Hypothalamus (tissue), 51 donors: ENCODE measurements at places on chromosomes 5 and 9.

DNA sequence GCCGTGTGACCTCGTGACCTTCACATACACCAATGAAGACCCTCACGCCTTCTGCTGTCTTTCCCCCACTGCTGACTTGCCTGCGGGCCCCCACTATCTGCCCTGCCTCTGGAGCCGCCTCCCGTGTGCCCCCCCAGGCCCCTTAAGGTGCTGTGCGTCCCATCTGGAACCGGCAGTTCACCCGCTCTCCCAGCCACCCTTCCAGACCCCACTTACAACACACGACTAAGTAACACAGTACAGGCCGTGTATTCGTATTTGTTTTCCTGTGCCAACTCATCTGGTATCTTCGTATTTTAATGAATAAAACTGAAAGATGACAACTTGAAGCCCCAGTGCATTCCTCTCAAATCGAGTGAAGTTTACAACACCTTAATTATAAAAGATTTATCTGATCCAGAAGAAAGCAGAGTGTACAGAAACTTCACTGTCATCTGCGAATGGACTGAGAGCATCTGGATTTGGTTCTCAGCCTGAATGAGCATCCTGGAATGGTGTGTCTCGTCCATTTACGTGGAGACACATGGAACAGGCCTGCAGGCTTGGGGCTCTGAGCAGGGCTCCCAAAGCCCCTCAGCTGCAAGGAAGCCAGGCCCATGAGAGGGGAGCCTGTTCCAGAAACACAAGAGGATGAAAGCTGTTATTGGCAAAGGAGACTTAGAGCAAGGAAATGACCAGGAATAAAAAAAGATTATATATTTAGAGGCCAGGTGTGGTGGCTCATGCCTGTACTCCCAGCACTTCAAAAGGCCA lies 21.9 kb upstream of the TERT start:
- DNase-seq: no peak

DNA sequence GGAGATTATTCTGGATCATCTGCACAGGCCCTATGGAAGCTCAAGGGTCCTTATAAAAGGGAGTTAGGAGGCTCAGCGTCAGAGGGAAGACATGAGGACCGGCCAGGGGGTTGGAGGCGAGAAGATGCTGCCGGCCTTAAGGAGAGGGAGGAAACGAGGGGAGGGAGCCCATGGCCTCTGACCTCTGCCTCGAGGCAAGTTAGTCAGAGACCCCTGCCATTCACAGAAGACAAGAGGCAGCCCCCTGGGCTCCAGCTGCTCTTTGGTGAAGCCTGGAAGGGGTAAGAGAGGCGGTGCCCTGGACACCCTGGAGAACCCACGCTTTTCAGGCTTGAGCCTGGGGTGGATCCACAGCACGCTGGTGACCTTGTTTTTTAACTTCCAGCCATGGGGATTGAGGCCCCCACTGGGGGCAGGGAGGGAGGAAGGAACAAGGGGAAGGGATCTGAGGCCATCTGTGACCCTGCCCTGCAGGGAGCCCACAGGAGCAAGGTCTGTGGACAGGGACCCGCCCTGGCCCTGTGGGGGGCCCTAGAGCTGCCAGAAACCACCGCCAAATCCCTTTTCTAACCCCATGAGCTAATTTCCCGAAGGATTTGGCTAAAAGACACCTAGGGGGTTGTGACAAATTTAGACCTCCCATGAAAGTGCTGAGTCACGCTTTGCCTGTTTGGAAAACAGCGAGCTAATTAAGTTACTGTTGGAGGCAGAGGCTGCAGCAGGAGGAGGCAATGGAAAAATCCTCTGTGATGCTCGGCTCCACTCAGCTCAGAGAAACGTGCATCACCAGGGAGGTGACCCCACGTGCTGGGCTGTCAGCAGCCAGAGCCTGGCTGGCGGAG lies 49.7 kb downstream of the OLFM1 start:
- DNase-seq: peak; percentile 27

DNA sequence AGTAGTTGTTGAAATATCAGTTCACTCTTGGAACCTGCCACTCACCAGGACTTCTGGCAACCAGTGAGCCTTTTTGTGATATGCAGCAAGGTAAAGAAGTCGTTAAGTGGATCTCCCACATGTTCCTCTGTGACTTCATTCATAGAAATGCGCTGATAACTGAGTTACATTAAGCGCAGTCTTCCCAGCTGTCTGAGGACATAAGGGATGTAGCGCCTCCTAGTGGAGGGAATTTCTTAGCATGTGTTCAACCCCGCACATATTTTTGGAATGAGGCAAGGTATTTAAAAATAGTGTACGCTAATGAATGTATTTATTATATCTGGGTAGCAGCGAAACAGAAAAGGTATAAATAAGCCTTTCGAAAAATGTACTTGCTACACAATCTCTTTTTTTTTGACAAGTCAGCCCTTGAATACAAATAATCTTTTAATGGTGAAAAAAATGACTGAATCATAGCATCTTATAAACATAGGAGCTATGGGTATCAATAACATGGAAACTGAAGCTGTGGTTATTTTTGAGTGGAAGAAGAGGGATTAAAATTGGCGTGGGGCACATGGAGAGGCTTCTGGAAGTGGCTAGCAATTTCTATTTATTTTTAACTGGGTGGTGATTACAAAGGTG lies 38.0 kb downstream of the PALM2AKAP2 start:
- peak; percentile 61 for DNase-seq

DNA sequence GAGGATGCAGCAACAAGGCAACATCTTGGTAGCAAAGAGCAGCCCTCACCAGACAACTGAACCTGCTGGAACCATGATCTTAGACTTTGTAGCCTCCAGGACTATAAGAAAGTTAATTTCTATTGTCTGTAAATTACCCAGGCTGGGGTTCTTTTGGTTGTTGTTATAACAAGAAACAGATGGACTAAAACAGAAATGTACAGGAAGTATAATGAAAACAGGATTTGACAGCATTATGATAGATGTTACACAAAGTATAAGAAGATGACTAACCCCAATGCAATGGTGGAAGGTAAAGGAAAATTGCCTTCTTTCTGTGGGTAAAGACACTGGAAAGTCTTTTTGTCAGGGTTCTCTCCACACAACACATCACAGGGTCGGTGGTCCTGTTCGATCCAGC lies 204.2 kb downstream of the SGCD start:
- DNase-seq: no peak

DNA sequence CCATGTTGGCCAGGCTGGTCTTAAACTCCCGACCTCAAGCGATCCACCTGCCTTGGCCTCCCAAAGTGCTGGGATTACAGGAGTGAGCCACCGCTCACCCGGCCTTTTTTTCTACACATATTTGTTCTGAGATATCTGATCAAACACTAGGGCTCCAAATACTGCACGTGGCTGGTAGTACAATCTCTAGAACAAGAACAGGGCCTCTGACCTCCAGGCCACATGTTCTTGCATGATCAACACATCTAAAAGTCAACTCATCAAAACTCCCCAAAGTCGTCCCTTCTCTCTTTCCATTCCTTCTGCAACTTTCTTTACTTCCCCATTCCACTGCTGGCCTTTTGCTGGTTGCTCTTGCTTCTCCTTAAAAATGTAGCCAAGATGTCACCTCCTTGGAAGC lies 113.3 kb upstream of the LHFPL2 start:
- DNase-seq: no peak

GRCh38 chr5:138748630-138749081 lies 4.6 kb upstream of the CTNNA1 start:
- no peak for DNase-seq

GRCh38 chr9:85319936-85320656 lies 421.7 kb downstream of the AGTPBP1 start:
- DNase-seq: no peak

GRCh38 chr9:14907696-14908095 lies 2.5 kb downstream of the FREM1 start:
- DNase-seq: no peak

- DNase-seq: no peak
These were observed 49.7 kb downstream of the FER start for GRCh38 chr5:108797396-108797795.

DNA sequence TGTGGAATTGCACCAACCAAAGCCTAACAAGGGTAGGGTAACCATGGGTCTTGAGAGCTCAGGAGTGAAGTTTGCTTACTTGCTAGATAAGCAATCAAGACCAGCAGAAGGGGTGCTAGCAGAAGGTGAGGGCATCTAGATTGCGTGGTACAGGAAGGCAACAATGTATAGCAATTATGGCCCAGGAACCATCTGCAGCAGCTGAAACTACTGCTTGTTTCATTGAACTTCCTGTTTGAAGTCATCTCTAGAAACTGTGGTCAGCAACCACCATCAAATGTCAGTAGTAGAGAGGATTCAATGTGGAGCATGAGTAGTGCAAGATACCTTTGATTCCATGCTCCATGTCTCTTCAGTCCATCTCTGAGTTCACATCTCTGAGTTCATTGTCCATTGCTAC lies 462.1 kb upstream of the GRAMD2B start:
- no peak for DNase-seq

GRCh38 chr5:82793808-82794419 lies 283.3 kb downstream of the TMEM167A start:
- DNase-seq: no peak

GRCh38 chr5:31867219-31867618 lies 228.3 kb downstream of the PDZD2 start:
- DNase-seq: no peak

DNA sequence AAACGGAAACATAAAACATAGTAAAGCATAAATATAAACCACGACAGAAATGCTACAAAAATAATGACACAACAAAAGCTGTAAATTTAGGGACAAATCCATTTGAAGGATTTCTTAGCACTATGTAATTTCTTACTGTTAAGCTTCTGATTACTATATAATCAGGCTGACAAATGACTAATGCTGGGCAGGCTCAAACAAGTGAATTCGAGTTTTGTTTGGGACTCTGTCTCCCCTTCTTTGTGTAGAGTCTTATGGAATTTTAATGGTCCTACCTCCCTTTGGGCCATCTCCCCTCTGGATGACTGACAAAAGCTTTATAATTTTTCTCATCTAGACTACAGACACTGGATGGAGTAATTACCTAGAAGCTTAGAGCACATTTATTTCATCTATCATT lies 24.6 kb upstream of the KIF2A start:
- no peak for DNase-seq

DNA sequence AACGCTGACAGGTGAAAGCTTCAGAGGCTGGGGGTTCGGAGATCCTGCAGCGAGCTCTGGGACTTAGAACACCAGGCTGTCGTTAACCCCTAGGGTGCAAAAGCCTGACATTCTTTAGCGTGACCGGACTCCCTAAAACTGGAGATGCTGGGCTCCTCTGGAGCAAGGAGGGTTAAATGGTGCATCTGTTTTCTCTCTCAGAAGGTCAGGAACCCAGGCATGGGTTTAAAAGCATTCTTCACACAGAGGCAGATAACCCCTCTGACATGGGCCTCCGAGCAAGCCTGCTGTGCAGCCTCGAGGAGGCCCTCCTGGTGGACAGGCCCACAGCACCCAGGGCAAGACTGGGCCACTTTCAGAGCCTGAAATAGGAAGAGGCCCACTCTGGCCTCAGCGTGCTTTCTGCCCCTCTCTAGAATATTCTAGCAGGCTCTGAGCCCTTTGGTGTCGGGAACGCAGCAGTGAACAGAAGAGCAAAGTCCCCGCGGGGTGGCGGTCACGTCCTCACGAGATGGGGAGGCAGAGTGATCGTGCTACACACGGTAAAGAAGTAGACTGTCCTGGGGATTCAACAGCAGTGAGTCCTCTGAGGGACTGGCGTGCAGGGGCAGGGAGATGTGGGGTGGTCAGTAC lies 124.8 kb downstream of the COL23A1 start:
- DNase-seq: no peak

- no peak for DNase-seq
These were observed 11.9 kb downstream of the VAV2 start for GRCh38 chr9:133979921-133980863.

DNA sequence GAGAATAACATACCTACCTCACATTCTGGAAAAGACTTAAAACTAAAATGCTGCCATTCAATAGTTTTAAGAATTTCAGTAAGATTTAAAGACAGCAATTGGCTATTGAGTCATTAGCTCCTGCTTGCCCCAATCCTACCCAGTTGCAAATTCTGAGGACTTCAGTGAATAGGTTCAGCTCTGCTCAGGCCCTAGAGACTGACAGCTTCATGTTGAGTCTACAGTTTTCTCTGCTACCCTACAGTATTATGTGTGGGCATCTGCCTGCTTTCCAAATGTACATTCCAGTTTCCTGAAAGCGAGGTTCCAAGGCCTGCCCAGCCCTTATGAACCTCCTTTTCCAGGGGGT lies 61.5 kb downstream of the ARSB start:
- no peak for DNase-seq

GRCh38 chr5:170631466-170632195 lies 127.8 kb downstream of the KCNIP1 start:
- DNase-seq: no peak

DNA sequence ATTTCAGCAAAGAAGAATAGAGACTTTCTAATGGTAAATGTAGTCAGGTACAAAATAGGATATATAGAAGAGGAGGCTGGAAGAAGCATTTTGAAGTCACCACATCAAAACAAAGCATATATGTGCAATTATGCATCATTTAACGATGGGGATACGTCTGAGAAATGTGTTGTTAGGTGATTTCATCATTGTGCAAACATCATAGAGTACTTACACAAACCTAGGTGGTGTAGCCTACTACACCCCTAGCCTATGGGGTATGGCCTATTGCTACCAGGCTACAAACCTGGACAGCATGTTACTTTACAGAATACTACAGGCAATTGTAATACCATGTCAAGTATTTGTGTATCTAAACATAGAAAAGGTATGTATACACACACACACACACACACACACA lies 28.4 kb downstream of the ELP1 start:
- no peak for DNase-seq

GRCh38 chr9:84381508-84381907 lies 41.0 kb upstream of the SLC28A3 start:
- no peak for DNase-seq

DNA sequence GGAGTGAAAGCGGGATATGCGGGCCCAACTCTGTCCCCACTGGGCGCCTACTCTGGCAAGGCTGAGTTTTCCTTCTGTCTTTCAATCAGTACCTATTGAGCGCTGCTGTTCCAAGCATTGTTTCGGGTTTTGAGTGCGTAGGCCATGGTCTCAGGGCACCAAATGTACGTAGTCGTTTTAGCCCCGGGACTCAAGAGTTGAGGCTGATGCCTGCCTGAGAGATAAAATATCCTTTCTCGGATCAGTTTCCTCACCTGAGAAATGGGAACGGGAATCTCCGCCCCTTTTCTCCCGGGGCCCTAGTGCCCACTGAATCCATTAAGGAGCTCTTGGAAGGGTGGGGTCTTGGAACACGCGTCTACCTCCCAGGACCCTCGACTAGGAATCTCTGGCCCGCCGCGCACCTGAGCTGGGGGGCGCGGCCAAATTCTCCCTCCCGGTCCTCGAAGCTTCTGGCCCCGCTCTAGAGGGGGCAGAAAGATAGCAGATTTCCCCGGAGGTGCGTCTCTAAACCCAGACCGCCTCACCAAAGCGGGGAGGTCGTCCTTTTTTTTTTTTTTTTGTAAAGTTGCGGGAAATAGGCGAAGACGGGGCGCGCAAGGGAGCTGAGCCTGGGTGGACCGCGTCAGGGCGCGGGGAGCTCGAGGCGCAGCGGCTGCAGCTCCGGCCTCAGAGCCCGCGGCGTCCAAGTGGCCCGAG lies 494 bp upstream of the CXXC5 start:
- no peak for DNase-seq

DNA sequence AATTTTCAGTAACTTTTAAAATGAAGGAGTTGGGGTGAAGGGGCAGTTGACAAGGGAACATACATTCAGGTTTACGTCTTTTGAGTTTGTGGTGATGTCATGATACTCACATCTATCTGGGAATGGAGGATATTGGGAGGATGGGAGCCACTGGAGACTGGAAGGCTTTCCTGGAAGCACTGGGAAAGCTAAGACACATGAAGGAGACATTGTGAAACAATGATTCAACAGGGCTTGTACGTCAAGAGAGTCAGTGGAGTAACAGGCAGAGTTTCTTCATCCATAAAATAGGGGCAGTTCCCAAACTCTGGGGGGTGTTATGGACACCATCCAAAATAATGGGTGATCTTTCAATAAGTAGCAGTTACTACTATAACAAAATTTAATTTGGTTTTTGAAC lies 572.8 kb downstream of the CCDC171 start:
- no peak for DNase-seq
